ENCODE measurements at places on chromosomes 4 and X.

DNA sequence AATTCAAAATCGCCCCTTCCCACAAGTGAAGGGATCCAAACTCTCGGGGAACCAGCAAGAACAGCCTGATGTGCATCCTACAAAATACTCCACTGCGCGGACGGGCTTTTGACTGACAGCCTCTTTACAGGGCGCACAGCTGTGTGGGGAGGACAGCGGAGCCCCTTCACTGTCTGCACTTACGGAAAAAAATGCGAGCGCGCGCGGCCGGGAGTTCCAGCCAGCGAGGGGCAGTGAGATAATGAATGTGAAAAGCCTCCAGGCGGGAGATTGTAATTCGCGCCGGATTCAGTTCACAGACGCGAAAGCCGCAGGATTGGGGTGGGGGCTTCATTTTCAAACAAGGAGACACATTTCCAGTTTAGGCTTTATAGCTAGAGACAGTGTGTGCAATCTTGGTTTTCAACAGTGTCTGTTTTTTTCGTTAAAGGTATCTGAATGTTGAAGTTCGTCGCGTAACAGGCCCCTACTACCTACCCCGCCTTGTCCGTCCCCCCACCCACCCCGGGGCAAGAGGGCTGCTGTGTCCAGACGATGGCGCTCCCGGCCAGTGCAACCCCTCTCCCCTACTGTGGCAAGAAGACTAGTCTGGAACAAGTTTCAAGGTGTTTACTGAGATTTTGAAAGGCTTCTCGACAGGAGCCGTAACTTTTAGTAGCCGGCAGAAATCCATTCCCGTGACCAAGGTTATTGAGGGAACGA is 1.7 kb upstream of the GPR50 start:
- peak; percentile 67 for DNase-seq

GRCh38 chr4:107129076-107129475 is 93.0 kb upstream of the DKK2 start:
- no peak for DNase-seq

- DNase-seq: no peak
Measured at GRCh38 chrX:139924069-139924695, 8.7 kb downstream of the ATP11C start.

DNA sequence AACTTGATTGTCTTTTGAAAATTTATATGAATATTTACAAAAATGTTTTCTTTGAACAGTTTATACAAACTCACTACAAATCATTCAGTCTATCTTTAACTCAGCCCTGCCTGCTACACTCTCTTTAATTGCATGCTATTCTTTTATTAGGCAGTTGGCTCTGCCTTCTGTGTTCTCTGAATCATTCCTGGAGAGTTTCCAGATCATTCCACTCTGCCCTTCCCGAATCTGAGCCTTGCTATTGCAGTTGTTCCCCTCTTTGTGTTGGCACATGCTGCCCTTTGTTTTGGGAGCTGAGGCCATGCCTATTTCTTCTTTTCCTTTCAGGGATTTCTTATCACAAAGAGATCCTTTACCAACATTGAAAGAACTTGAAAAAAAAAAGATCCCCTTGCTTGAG is 8.7 kb upstream of the TECRL start:
- DNase-seq: no peak

- DNase-seq: no peak
Measured at GRCh38 chr4:38671592-38671940, 7.6 kb downstream of the KLF3 start.

- DNase-seq: no peak
Measured at GRCh38 chr4:173417833-173418232, 18.9 kb upstream of the SCRG1 start.

Data from mesendoderm (in vitro differentiated cells).